Amniotic stem cell (primary cell): ENCODE measurements at places on chromosomes 11 and 22.

GRCh38 chr11:17687946-17688670, 31.3 kb upstream of the MYOD1 start:
- no peak for DNase-seq

GRCh38 chr11:80911666-80912065, 1470.8 kb upstream of the TENM4 start:
- DNase-seq = no peak

GRCh38 chr11:128689948-128690664, 3.8 kb upstream of the FLI1 start:
- DNase-seq = no peak

GRCh38 chr11:8225589-8226036, 38.1 kb downstream of the LMO1 start:
- DNase-seq = no peak

DNA sequence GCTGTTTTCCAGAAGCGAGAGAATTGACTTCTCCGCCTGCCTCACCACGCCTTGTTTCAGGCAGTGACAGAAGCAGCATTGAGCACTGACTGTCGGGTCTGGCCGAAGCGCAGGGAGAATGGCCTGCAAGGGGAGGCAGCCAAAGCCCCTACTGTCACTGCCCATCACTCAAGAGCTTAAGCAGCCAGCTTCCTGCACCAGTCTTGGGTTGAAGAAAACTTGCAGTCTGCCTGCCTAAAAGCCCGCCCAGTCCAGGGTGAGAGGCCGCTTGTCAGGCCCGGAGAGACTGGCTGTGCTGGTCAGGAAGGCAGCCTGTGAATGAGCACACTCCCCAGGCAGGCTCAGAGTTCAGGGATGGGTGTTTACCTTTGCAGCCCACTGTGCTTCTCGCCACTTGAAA, 108.3 kb downstream of the PKNOX2 start:
- DNase-seq = no peak

- DNase-seq = no peak
Measured at GRCh38 chr11:95296621-95297025, 65.6 kb upstream of the SESN3 start.

GRCh38 chr22:49292909-49293308, 534.8 kb downstream of the BRD1 start:
- no peak for DNase-seq

GRCh38 chr11:125233116-125233515, 68.6 kb downstream of the PKNOX2 start:
- DNase-seq = no peak

GRCh38 chr22:37146051-37146385, 3.7 kb downstream of the IL2RB start:
- DNase-seq = no peak

GRCh38 chr22:38310518-38311322, 6.5 kb downstream of the CSNK1E start:
- DNase-seq = no peak

DNA sequence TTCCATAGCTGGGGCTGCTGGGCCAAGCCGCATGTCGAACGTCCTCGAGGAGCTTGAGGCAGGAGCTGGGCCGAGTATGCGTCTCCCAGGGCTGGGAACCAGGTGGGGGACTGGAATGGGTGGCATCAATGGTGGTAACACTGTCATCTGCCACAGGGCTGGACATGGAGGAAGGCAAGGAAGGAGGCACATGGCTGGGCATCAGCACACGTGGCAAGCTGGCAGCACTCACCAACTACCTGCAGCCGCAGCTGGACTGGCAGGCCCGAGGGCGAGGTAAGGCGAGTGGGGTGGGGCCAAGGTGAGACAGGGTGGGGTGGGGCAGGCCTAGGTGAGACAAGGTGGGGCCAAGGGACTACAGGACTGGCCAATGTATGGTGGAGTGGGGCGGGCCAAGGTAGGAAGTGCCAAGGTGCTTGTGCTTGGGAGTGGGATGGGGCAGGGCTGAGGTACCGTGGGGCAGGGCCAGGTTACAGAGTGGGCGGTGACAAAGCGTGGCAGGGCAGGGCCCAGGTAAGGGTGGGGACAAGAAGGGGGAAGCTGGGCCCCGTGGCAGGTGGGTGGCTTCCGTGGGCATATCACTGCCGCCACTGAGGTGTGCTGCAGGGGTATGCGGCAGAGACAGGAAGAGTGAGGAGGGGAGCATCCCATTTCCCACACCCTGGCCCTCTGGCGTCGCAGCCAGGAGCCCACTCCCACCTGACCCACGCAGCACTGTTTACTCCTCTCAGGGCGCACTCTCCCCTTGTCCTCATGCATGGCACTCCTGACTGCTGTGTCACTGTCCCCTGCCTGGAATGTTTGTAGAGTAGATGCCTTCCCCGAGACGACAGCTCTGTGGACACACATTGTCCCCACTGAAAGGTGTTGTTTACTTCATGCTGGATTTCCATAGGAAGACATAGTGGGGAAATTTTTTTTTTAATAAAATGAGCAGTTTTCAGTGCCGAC, 27.5 kb upstream of the DGCR8 start:
- no peak for DNase-seq

DNA sequence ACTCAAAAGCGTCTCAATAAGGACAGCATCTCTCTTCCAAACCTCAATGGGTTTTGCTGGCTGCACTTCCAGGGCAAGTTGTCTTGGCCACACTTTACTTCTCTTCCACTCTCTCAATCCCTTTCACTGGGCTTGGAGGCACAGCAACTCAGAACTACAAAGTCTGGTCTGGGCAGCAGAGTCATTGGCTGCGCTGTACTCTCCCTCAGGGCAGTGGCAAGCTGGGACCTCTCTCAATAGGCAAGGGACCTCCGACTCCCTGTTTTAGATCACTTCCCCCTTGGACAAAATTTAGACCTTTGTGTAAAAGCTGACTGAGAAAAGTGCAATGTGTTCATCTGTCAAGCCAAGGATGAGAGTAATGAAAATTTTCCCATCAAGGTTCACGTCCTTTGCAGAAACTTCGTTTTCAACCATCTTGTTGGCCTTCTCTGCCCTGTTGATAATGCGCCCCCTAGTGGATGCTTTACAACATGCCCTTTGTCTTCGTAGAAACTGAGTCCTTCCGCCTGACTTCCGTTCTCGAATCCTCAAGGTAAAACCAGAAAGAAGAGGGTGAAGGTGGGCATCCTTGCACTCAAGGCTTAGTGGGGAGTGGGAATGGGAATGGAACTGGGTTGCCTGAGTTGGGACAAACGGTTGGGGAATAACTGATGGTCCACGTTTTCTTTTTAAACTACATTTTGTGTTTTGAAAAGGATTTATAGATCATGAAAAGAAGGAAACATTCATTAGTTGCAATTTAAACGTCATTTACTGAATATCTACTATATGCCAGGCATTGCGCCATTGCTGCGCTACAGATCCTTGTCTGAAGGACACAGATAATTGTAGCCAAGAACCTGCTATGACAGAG, 99.1 kb downstream of the CD44 start:
- no peak for DNase-seq

GRCh38 chr22:42007922-42008321, 9.3 kb downstream of the WBP2NL start:
- no peak for DNase-seq

GRCh38 chr11:45692808-45693453, 27.5 kb upstream of the CHST1 start:
- no peak for DNase-seq

- peak; percentile 19 for DNase-seq
Measured at GRCh38 chr22:30396871-30397655, at the start of gene SEC14L2. SEC14L2 (plus strand) TSS chr22:30397018; CDS start chr22:30397117, 99 bp downstream.

DNA sequence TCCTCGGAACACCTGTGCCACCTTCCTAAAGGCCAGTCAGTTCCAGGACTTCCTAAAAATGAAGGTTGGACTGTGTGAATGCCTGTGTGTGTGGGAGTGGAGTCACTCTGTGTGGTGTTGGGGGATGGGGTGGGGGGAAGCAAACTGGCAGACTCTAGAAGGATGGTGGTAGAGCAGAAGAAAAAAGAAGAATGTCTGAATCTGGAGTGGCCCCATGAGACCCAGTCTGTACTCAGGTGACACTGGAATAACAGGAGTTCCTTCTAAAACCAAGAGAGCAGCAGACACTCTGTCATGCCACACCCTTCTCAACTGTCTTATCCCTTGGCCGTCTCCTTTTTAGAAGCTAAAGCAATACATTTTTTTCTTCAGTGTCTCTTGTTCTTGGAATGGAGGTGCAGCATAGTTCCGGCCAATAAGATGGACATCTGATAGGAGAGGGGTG, 82.9 kb downstream of the MAML2 start:
- DNase-seq = no peak

GRCh38 chr11:133951327-133952198, 5.2 kb downstream of the IGSF9B start:
- DNase-seq = no peak

DNA sequence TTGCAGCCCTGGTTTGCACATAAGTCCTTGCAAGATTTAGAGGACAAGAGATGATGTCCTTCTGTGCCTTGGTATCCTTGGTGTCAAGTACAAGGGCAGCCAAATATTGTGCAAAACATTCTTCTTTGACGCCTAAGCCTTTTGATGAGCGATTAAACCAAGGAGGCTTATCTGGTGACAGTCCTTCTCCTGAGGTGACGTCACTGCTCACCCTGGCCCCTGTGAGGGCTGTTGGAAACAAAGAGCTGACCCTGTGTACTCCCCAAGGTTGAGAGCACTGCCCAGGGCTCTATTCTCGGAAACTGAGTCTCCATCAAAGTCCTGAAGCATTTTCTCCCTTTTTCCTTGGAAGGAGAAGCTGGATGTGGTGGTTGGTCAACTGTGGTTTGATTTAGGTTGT, 4.7 kb upstream of the GRAMD1B start:
- DNase-seq = no peak

GRCh38 chr11:10778217-10778970, 27.3 kb downstream of the CTR9 start:
- DNase-seq = no peak

GRCh38 chr11:95827696-95828095, 37.4 kb downstream of the CEP57 start:
- DNase-seq = no peak

- no peak for DNase-seq
Measured at GRCh38 chr11:44625759-44626523, 60.5 kb downstream of the CD82 start.
